NCI-H226 (cell line): ENCODE measurements at places on chromosomes 5 and 9.

DNA sequence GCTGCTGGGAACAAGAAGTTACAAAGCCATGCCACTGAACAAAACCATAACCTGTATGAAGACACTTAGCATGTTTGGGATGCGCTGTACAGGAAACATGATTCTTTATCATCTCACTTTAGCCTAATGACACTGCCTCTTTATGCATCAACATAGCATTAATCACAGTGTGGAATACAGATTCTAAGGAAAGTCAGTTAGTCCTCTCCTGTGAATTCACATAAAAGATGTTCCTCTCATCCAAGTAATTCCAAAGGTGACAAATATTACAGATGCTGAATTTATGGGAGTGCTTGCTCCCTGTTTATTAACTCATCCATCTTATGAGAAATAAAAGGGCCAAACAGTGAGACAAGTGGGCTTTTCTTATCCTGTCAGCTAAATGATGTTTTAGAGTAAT lies 1677.7 kb downstream of the EFNA5 start:
- no peak for DNase-seq

GRCh38 chr5:133521801-133522200 lies 90.5 kb downstream of the FSTL4 start:
- no peak for DNase-seq

DNA sequence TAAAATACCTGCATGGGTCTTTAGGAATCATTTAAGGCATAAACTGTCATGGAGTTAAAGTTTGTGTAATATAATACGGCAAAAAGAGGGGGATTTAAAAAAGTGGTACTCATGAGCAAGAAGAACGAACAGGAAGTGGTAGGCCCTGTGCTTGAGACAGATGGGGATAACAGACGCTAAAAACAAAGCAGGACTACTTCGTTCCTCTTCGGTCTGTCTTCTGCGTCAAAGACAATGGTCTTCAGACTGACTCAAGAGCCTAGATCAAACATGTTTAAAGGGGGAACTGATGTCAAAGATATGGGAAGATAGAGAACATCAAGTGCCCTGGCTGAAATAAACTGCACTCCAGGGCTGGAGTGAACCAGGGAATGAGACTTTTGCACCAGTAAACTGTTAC lies 59.8 kb upstream of the RFX3 start:
- no peak for DNase-seq

DNA sequence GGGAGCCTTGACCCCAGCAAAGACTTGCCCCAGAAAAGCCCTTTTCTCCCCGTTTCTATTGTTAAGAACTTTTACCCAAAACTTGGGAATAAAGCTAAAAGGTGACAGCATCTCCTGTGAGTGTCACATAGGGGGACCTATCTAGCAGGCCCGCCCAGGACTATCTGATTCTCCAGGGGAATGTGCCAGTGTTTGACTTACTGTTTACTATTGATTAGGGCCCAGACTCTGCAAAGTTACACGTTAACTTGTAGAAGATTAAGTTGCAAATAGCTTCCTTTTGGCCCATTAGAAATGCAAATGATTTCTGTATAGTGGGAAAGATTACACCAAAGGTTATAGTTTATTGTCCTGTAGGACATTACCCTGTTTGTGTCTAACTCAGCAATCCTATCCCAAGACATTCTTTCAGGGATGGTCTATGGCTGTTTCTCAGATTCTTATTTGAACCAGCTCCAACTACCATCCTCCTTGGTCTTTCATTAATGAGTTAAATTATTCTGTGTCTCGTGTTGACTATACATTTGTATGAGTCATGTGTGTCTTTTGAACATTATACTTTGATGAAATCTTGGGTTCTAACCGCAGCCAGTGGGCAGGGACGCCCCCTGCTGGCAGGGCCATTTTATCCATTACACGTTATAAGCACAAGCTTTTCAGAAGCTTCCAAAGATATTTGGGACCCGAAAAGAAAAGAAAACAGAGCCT lies 60.7 kb downstream of the HRH2 start:
- peak; percentile 24 for DNase-seq

DNA sequence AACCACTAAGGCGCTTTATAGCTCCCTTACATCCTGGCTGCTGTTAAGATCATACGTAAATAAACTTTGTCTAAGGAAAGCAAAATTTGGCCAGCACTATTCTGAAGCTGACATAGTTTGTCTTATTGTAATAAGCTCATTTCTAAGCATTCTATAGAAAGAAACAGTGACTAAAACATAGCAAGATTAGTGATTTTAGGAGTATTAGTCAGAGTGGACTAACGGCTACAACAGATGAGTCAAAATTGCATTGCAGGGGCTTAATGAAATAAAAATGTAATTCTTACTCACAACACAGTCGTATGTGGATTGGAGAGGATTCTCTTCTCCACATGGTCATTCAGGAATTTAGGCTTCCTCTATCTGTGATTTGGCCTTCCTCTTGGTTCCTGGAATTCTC lies 347.6 kb downstream of the GADD45G start:
- peak; percentile 34 for DNase-seq

GRCh38 chr5:149636861-149637246 lies 55.6 kb downstream of the ARHGEF37 start:
- DNase-seq: peak; percentile 50

GRCh38 chr5:72159501-72159911 lies 52.2 kb downstream of the MAP1B start:
- no peak for DNase-seq

- no peak for DNase-seq
Measured at GRCh38 chr9:5579881-5580280, 49.0 kb upstream of the RIC1 start.

GRCh38 chr9:127873886-127874285 lies 3.6 kb downstream of the AK1 start:
- peak; percentile 65 for DNase-seq

GRCh38 chr9:32677931-32678330 lies 42.5 kb upstream of the TAF1L start:
- DNase-seq: no peak

- no peak for DNase-seq
Measured at GRCh38 chr5:109531262-109531661, 121.5 kb upstream of the PJA2 start.

- DNase-seq: no peak
Measured at GRCh38 chr5:42586625-42587024, 163.4 kb downstream of the GHR start.

DNA sequence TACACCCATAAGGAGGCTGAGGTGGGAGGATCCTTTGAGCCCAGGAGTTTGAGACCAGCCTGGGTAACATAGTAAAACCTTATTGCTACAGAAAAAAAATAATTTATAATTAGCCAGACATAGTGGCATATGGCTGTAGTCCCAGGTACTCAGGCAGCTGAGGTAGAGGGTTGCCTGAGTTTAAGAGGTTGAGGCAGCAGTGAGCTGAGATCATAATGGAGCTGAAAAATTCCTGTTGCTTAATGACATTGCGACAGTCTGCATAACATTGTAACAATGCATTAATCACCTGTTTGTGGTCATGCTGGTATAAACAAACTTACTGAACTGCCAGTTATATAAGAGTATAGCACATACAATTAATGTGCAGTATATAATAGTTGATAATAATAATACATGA lies 214.2 kb downstream of the TRIM32 start:
- DNase-seq: no peak

DNA sequence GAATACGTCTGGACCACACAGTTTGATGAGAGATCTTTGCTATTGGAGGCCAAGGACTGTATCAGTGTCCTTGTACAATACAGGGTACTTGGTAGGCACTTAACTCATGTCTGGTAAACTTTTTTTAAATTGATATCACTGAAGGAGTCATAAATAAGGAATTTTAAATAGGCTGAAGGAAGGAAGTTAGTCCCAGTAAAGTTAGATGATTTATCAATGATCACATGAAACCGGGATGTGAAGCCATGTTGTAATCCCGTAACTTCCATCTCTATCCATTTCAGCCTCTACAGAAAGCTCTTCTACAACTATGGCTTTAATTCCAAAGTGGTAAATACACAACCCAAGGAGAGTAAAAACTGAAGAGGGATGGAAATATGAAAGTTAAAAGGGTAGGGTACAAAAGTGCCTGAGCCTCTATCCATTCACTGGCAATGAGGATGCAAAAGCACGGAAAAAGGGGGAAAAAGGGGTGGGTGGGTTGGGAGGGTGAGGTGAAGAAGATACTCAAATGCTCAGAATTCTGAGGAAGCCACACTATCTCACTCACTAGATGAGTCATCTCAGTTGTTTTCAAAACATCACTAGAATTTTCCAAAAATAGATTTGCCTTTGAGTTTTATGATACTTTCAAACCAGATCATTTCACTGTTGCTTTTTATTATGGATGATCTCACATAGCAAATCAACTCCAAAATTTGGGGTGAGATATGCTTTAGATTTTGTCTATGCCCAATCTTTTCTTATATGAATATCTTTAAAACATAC lies 1053.5 kb downstream of the NR2F1-AS1 start:
- no peak for DNase-seq

GRCh38 chr5:21654-22233 lies 70.2 kb upstream of the PLEKHG4B start:
- DNase-seq: peak; percentile 7

GRCh38 chr9:116096046-116096445 lies 57.5 kb upstream of the PAPPA start:
- DNase-seq: peak; percentile 71

DNA sequence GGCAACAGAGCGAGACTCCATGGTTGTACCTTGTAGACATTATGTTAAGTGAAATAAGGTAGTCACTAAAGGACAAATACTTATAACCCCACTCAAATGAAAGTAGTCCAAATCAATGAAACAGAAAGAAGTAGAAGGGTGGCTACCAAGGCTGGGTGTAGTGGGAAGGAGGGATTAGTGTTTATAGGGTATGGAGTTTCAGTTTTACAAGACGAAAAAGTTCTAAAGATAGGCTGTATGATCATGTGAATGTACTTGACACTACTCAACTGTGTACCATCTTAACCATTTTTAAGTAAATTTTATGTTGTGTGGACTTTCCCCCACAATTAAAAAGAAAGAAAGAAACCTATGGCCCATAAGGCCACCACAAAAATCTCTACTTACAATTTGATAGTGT lies 32.2 kb downstream of the ALDH7A1 start:
- DNase-seq: no peak

- no peak for DNase-seq
Measured at GRCh38 chr5:78560000-78560855, 88.3 kb downstream of the LHFPL2 start.

DNA sequence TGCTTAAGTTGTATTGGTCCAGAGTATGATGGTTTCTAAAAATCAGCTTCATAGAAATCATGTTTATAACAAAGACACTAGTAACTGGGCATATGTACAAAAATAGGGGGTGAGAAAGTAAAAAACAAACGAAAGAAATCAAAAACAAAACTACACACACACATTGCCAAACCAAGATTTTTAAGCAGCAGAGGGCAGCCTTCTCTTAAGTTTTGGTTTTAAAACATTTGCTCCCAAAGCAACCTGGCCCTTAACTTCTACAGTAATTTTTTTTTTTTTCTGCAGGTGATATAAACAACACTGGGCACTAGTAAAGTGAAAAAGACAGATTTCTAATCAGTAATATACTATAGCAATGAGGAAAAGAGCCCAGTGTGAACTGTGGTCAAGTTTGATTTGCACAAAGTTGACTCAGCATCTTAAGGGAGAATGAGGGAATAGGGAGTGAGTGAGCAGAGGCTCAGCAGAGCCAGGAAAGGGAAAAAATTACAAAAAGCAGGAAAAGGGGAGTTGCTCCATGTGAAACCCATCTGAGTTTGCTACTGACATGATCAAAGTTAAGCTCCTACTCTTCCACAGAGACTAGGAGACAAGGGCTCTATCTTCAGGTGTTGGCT lies 13.4 kb upstream of the GAPT start:
- DNase-seq: no peak

- DNase-seq: no peak
Measured at GRCh38 chr9:14311956-14312685, 1.8 kb downstream of the NFIB start.

DNA sequence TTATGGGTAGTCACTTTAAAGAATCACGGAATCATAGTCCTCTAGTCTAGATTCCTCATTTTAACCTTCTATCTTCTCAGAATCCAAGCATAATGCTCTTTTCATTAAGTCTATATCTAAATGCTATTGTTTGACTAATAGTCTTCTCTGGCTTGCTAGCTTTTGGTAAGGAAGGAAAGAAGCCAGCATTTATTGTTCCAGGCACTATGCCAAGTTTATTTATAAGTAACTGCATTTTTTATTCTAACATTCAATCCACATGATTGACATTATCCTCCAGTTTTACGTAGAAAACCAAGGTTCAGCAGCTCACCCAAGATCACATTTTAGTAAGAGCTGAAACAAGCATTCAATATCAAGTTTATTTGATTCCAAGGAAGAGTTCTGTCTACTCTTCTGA lies 254.2 kb downstream of the SAXO1 start:
- no peak for DNase-seq

DNA sequence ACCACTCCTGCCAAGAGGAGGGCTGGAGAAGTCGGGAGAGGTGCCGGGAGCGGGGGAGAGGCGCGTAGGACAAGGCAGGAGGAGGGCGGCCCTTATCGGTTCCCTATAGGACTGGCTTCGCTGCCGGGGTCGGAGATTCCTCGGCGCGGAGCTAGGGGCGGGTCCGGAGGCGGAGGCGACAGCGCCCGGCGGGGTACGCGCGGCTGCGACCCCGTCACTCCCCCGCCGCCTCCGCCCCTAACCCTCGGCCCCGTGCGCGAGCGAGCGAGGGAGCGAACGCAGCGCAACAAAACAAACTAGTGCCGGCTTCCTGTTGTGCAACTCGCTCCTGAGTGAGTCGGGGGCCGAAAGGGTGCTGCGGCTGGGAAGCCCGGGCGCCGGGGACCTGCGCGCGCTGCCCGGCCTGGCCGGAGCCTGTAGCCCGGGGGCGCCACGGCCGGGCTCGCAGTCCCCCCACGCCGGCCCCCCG lies 2.0 kb downstream of the GLIS3 start:
- DNase-seq: peak; percentile 75

DNA sequence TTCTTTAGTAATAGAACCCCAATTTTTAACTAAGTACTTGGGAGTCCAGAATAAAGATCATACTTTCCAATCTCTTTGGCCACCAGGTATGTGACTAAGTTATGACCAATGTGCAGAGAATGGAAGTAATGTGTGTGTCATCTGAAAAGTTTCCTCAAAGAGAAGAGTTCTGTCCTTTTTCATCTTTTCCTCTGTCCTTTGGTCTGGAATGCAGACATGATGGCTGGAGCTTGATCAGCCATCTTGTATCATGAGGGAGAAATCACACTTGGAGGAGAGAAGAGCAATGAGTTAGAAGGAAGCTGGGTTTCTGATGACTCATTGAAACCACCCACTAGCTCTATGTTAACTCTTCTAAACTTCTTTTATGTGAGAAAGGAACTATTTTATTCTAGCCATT lies 5.5 kb upstream of the CPEB4 start:
- peak; percentile 8 for DNase-seq

- DNase-seq: peak; percentile 36
Measured at GRCh38 chr5:55853818-55854217, 2.7 kb downstream of the IL31RA start.

DNA sequence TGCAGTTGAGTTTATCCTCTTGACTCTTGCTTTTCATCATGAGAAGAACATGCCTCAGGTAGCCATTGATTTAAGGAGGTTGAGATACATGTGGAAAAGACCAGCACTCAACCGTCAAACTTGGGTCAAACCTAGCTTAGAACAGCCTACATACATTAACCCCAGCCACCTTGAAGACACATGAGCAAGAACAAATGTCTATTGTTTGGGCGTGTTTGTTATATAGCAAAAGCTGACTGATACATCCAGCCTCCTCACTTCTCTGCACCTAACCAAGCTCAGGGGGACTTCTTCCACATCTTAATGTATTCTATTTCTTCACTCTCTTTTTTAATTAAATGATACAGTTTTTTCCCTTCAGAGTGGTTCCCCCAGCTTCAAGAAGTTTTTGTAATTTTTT lies 28.7 kb downstream of the DRD1 start:
- DNase-seq: no peak
